RPMI8226 (cell line): ENCODE measurements at places on chromosomes 5 and 9.
A peak's percentile ranks its signal among the peaks of the same experiment; 100 is the strongest.

GRCh38 chr5:25484391-25484790, 839.6 kb upstream of the CDH10 start:
- no peak for DNase-seq

GRCh38 chr9:115328228-115328627, 210.3 kb upstream of the TNC start:
- DNase-seq = no peak

GRCh38 chr5:174022384-174023095, 23.0 kb upstream of the NSG2 start:
- DNase-seq = no peak

GRCh38 chr5:31477971-31478370, 53.9 kb downstream of the DROSHA start:
- DNase-seq = no peak

GRCh38 chr9:78590068-78590467, 293.1 kb downstream of the PSAT1 start:
- no peak for DNase-seq

DNA sequence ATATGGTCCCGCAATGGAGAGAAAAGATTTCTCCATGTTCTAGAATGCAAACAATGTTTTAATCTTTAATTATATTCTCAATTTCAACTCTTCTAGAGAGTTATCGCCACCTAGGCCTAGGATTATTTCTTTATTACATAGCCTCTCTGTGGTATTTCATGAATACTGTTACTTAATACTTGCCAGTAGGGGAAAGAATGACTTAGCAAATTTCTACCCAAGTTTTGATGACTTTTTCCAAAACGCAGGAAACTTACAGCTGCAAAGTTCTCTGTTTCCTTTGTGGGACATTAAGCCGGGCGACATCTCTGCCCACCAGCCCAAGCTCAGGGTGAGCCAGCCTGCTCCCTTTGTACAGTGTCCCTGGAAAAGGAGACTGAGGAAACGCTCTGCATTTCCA, 73.8 kb downstream of the MED27 start:
- DNase-seq = no peak

GRCh38 chr5:151601391-151601790, 10.3 kb upstream of the FAT2 start:
- DNase-seq = no peak

DNA sequence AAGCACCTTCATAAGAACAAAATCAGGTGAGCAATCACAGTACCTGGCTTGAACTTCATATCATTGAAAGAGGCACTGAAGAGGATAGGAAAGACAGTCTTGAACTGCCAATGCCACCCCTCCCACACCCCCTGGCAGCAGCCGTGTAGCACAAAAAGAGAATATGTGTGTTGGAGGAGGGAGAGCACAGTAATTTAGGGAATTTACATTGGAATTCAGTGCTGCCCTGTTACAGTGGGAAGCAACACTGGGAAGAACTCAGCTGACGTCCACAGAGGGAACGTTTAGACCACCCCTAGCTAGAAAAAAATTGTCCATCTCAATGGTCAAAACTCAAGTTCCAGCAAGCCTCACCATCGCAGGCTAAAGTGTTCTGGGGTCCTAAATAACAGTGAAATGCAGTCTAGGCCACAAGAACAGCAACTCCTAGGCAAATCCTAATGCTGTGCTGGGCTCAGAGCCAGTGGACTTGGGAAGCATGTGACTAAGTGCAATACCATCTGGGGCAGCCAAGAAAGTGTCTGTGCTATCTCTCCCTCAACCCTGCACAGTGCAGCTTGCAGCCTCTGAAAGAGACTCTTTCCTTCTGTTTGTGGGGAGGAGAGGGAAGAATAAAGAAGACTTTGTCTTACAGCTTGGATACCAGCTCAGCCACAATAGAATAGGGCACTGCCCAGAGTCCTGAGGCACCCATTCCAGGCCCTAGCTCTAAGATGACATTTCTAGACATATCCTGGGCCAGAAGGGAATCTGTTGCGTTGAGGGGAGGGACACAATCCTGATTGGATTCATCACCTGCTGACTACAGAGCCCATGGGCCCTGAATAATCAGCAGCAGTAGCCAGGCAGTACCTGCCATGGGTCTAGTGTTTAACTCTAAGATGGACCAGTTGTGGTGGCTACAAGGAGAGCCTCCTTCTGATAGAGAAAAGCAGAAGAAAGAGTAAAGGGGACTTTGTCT, 62.1 kb upstream of the VLDLR start:
- DNase-seq = no peak

- DNase-seq = no peak
Observed at GRCh38 chr5:154465169-154465568, 12.9 kb downstream of the HAND1 start.

DNA sequence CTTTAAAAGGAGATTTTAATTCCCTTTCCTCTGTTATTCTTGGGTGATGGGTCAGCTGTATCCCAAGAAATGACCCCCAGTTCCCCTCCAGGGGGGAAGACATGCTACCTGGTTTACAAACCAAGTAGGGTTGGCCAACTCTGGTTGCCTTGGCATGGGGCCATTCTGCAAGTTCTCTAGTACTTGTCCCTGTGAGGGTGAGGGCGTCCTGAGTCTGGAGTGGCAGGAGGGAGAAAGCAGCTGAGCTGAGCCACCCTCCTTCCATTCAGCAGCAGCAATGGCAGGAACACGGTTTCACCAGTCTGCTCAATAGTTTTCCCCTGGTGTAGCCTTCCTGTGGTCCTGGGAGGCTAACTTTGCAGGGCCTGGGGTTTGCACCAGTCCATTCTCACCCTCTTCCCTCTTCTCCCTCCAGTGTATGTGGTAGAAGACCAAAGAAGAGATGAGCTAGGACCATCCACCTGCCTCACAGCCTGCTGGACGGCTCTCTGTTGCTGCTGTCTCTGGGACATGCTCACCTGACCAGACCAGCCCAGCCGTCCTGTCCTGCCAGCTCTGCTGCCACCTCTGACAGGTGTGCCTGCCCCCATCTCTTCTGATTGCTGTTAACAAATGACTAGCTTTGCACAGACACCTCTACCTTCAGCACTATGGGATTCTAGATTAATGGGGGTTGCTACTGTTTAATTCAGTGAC, 59.9 kb downstream of the PFDN1 start:
- DNase-seq = no peak

DNA sequence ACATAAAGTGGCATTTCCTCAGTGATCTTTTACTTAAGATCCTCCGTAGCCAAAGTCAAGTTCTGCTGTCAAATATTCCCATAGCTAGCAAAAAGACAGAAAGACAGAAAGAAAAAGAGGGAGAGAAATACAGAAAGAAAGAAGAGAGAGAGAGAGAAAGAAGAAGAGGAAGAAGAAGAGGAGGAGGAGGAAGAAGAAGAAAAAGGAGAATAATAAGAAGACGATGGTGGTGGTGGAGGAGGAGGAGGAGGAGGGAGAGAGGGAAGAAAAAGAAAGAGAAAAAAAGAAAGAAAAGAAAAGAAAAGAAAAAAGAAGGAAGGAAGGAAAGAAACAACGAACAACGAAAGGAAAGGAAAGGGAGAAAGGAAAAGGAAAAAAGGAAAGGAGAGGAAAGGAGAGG, 54.1 kb downstream of the FAT2 start:
- no peak for DNase-seq

- DNase-seq = no peak
Observed at GRCh38 chr5:140882591-140882899, 621 bp downstream of the PCDHA13 start.

DNA sequence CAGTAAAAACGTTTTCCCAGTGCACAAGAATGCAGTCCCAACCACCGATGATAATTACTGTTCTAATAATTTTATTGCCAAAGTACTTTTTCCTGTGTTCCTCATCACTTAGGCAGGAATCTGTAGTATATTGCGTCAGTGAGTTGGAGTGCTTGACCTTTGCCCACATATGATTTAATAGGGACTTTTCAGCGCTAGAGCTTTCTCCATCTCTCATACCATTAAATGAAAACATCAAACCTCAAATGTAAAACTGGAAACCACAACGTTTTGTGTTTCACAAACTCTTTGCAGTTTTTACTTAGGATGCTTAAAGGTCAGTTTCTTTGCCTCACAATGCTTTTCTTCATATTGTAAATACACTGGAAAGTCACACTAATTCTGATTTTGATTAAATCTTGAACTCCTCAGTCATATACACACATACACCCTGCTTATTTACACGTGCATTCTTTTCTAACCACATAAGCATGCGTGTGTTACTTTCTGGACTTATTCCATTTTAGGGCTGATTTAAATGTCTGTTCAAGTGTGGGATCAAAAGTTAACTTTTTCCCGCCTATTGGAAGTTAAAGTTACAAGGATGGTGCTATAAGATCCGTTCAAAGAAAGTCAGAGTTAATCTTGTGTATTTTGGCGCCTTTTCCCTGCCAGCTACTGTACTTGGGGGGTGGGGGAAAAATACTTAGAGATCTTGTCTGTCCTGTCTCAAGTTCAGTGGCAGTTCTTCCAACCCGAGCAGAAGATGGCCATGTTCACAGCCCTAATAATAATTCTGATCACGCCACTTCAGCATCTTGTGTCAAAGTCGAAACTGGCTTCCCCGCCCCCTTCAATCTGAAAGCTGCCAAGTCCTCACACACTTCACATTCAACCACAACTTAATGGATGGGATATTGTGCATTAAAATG, 6.6 kb upstream of the NFIB start:
- DNase-seq = peak; percentile 38

DNA sequence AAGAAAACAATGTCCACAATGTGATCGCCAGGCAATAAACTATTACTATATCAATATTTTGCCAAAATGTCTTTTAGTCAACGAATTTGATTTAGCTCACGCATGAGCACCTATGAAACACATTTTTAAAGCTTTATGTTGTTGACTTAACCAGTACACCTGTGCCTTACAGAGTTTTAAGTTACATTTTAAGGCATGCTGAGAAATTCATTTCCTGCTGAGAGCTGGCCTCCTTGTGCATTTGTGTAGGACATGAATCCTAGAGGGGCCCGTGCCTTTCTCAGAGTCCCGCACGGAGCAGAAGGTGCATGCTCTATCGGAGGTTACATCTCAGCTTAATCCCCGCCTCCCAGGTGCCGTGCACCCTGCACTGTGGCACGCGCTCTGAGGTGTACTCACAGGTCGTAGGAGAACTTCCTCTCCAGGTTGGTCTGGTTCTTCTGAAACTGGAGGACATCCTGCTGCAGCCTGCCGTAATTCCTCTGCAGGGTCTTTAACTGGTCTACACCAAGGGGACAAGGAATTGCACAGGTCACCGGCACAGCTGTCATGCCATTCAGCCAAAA, 53.2 kb downstream of the GOLM1 start:
- no peak for DNase-seq
